Activated CD8-positive, alpha-beta memory T cell treated with anti-CD3 and anti-CD28 coated beads for 1 hour (primary cell): ENCODE measurements at places on chromosomes 16 and 17.

GRCh38 chr17:73145641-73146040 lies 19.2 kb upstream of the SSTR2 start:
- no peak for DNase-seq

GRCh38 chr16:79165506-79165905 lies 435.0 kb downstream of the MAF start:
- no peak for DNase-seq

DNA sequence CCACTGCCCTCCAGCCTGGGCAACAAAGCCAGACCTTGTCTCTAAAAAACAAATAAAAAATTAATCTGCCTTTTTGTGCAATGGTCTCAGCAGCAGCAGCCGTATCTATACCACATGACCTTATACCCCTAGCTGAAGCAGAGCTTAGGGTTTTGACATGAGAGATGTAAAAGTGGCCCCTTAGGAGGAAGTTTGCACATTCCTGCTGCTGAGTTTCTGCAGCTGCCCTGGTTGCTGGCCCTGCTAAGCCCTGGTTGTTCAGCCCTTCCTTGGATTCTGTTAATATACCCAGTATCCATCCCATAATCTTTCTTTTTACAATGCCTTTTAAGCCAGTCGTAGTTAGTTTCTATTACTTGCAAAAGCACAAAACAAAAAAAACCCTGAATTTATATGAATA lies 33.0 kb upstream of the PRKCB start:
- DNase-seq, result no peak

- DNase-seq, result no peak
These were observed 663 bp upstream of the GINS2 start for GRCh38 chr16:85689285-85689949.

- DNase-seq, result no peak
These were observed 824 bp upstream of the MPP2 start for GRCh38 chr17:43907998-43908721.

DNA sequence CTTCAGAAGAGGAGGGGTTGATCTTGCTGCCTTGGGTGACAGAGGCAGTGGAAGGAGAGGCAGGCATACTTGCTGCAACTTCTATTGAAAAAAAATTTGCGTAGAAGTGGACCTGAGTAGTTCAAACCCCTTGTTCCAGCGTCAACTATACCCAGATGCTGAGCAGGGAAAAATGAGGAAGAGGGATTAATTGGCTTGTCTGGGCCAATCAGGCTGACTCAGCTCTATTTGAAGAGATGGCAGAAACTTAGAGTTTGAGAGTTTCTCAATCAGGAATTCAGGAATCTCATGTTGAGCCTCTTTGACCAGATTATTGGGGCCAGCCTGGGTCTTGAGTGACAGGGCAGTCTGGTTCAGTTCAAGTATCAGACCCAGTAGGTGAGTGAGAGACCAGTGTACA lies 17.6 kb downstream of the CASC3 start:
- DNase-seq, result no peak

DNA sequence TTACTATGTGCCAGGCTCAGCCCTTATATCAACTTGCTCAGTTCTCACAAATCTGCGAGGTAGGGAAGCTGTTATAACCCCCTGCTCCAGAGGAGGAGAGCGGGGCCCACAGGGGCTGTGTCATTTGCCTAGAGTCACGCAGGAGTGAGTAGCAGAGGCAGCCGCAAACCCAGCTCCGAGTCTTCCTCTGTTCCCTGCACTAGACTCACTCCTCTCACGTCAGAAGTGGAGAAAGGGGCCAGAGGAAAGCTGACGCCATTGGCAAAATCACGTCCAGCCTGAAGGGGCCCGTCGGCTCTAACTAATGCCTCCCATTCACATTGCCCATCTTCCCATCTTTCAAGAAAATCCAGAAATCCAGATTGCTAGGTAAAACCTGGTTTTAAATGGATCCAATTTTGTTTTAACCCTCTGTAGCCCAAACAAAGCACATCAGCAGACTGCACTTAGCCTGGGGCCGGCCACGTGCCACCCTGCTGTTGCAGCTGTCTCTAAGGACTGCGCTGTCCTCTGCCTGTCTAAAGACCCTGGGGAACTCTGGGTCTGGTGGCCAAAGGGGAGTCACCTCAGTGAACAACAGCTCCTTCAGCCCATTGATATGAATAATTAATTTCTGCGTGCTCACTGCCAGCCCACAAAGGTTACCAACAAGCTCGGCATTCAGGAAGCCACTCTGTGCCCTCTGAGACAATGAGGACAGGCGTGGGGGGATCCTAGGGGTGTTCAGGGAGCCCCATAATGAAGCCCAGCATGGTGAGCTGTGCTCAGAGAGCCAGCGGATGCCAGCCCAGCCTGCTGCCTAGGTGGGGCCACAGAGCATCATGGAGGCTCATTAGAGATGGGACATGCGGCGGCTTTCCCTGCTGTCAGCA lies 36.7 kb upstream of the ABR start:
- no peak for DNase-seq

DNA sequence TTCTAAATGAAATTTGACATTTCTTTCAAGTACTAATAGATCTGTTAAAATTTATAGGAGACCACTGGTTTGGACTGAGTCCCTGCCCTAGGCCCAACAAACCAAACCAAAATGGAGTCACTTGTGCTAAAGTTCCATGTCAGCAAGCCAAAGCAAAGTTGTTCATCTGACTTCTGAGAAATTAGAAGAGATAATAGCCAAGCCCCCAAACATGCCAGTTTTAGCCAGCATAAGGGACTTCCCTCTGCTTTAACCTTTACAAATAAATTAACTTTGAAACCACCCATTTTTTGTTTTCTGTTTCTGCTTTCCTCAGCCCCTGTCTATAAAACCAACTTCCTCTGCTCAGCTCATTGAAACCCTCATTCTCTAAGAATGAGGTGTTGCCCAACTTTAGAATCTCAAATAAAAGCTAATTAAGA lies 18.9 kb downstream of the CDR2 start:
- no peak for DNase-seq

- peak; percentile 35 for DNase-seq
These were observed 65.7 kb upstream of the LRRC37A3 start for GRCh38 chr17:64984851-64985521.

GRCh38 chr16:70381604-70382342 lies 35.1 kb downstream of the DDX19A start:
- no peak for DNase-seq

DNA sequence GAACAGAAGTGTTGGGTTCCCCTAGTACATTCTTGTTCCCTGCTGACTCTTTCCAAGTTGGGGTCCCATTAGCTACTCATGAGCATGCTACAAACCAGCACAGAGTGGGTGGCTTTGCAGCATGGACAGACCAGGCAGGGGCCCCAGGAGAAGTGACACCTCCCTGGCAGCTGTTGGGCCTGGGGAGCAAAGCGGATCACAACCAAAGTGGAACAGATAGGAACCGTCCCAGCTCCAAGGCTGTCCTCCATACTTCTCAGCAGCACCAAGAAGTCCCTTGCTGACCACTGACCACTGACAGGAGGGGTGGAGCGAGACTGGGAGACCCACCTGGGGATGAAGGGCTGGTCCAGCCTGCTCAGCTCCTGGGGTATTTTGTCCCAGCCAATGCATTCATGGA lies 12.4 kb upstream of the GFAP start:
- DNase-seq, result no peak

DNA sequence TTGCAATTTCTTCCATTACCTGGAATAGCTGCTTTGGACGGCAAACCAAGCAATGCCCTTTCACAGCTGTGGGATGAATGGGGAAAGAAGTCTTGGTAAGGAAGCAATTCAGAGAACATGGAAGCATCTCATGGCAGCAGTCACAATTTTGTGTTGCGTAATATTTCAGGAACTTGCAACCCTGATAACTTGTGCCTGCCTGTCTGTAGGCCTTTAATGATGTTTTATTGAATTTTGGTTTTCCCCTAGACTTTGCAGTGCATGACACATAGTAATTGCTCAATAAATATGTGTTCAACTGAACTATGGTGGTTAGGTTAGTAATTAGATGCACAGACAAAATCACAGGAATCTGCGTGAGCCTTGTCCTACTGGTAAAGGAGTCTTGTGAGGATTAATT lies 439.5 kb downstream of the WWOX start:
- DNase-seq, result no peak

DNA sequence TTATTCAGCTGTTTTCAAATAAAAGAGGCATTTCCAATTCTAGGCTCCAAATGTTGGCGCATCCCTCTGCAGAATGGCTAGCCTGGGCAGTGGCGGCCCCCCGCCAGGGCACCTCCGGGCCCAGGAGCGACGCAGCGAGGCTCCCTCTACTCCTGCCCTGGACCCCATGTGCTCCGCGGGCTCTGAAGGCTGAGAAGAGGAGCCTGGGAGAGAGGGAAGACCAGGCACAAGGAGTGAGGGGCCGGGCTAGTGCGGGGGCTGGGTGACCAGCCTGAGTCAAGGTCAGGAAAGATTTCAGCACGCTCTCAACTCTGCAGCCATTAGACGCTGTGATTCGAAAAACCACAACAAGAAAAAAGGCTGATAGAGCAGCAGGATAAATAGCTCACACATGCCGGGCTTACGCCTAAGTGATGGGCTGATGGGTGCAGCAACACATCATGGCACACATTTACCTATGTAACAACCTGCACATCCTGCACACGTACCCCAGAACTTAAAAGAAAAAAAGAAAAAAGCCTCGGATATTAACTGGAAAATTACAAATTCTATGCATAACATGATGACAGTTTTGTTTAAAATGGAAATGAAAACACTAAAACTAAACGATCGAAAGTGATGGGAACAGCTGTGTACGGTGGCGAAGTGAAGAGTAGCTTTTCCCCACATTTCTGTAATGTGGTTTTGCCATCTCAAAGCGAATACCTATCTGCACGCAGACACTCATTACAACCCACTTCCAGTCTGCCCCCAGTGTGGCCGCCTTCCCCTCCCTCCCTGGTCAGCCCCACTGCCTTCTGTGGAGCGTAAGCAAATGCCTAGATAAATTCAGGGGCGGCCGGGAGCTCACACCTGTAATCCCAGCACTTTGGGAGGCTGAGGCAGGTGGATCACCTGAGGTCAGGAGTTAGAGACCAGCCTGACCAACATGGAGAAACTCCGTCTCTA lies 44.4 kb downstream of the MAP1LC3B start:
- DNase-seq, result no peak
